Activated T-cell treated with anti-CD3 and anti-CD28 coated beads, Interleukin-2, amount 50 U/mL, for 24 hours (primary cell): ENCODE measurements at places on chromosomes 7 and 10.

GRCh38 chr10:46520941-46521340 lies 35.5 kb downstream of the GPRIN2 start:
- no peak overlapping the region for H3K27ac ChIP-seq
- no peaks in the 10 kb centered on the region for H3K36me3 ChIP-seq
- no peak overlapping the region for H3K4me3 ChIP-seq

GRCh38 chr7:64873517-64873916 lies 29.6 kb upstream of the ZNF273 start:
- H3K4me1 ChIP-seq = peaks cover 10% of the 10 kb centered on the region
- no peak for DNase-seq

- no peak overlapping the region for H3K4me3 ChIP-seq
- no peak overlapping the region for H3K27ac ChIP-seq
- H3K4me1 ChIP-seq = no peaks in the 10 kb centered on the region
- no peaks in the 10 kb centered on the region for H3K36me3 ChIP-seq
These were observed 585.8 kb downstream of the LRMDA start for GRCh38 chr10:76017026-76017732.

DNA sequence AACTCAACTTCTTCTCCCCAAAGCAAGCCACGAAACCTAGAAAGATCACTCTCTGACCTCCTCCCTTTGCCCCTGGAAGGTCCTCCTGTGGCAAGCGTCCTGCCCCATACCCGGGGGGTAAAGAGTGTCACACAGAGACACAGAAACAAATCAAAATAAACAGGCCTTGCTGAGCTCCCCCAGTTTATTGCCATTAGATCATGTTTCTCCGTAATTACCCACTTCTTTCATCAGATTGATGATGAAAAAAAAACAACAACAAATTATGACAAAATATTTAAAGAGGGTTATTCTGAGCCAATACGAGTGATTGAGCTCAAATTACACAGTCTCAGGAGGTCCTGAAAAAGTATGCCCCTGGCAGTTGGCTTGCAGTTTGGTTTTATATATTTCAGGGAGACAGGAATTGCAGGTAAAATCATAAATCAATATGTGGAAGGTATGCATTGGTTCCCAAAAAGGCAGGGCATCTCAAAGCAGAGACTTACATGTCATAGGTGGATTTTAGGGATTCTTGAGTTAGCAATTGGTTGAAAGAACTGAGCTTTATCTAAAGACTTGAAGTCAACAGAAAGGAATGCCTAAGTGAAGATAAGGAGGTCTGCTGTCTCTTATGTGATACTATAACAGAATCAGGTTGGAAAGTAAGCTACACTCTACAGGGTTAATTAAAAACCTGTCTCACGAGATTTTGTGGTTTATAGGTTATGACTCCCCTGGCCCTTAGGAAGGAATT lies 86.2 kb downstream of the APBB1IP start:
- H3K4me1 ChIP-seq = peaks cover 44% of the 10 kb centered on the region
- H3K36me3 ChIP-seq = peaks cover 83% of the 10 kb centered on the region
- peak overlapping the region; percentile 26 for H3K27ac ChIP-seq
- H3K4me3 ChIP-seq = no peak overlapping the region

DNA sequence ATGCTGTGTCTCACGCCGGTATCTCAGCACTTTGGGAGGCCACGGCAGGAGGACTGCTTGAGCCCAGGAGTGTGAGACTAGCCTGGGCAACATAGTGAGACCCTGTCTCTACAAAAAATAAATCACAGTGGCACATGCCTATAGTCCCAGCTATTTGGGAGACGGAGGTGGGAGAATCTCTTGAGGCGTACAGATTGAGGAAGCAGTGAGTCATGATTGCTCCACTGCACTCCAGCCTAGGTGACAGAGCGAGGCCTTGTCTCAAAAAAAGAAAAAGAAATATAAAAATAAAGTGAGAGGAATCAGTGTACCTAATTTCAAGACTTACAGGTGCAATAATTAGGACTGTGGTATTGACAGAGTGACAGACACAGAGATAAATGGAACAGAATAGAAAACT lies 23.9 kb downstream of the SLC25A40 start:
- H3K4me1 ChIP-seq = peaks cover 12% of the 10 kb centered on the region
- no peak overlapping the region for H3K27ac ChIP-seq
- H3K36me3 ChIP-seq = peaks cover 75% of the 10 kb centered on the region

DNA sequence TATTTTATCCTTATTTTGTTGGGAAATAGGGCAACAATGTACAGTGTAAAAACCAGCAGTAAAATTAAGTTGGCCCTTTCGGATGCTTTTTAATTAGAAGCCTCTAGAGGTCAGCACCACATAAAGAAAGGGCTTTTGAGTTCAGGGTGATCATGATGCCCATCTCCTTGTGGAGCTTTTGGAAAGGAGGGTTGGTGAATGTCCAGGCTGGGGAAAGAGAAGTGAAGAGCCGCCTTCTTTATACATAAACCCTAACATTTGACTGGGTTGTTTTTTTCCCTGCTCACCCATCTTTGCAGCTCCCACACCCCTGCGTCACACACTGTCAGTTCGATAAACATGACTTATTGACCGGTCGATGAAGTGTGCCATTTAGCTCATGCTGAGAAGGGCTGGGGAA lies 29.8 kb downstream of the MTURN start:
- H3K4me3 ChIP-seq = no peak overlapping the region
- H3K4me1 ChIP-seq = peaks cover 40% of the 10 kb centered on the region
- no peaks in the 10 kb centered on the region for H3K36me3 ChIP-seq

DNA sequence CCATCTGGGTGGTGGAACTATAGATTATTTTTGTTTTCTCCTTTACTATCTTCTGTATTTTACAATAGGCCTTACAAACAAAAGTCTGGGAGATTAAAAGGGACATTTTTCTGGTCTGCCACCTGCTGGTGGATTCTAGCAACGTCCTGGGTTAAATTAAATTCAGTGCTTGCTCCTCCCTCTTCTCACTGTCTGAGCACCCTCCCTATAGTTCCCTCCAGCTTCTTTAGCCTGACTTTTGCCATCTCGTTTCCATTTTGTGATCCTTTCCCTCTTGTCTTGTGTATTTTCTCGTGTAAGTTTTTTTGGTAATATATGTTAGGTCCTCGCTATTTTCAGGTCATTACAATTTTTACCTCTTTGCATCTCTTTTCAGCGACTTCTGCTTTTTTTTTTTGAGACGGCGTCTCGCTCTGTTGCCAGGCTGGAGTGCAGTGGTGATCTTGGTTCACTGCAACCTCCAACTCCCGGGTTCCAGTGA lies 16.1 kb downstream of the ANKRD16 start:
- peaks cover 43% of the 10 kb centered on the region for H3K36me3 ChIP-seq
- peak overlapping the region; percentile 6 for H3K4me3 ChIP-seq
- H3K27me3 ChIP-seq = no peaks in the 10 kb centered on the region
- H3K4me1 ChIP-seq = peaks cover 5% of the 10 kb centered on the region

GRCh38 chr10:33459602-33460001 lies 125.1 kb upstream of the NRP1 start:
- no peaks in the 10 kb centered on the region for H3K36me3 ChIP-seq
- no peak for DNase-seq
- no peak overlapping the region for H3K4me3 ChIP-seq
- peaks cover 2% of the 10 kb centered on the region for H3K27me3 ChIP-seq
- no peak overlapping the region for H3K27ac ChIP-seq

- no peaks in the 10 kb centered on the region for H3K27me3 ChIP-seq
- no peaks in the 10 kb centered on the region for H3K36me3 ChIP-seq
- no peak overlapping the region for H3K27ac ChIP-seq
- no peak for DNase-seq
These were observed 225.2 kb downstream of the ZWINT start for GRCh38 chr10:56135828-56136227.

DNA sequence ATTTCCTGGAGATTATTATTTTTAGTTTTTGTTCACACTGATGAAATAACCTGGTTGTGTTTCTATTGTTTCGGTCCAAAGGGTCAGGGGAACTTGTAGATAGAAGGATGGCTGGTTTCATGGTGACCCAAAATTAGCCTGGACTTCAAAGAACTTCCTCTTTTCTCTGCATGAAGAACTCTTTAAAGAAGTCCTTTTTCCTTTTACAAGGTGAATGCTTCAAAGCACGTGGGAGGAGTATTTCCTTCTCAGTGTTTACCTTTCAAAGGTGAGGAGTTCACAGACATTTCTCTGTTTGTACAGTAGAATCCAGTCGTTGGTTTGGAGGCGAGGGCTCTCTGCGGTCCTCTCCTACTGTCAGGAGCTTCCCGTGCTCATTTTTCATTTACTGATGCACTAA lies 561.7 kb downstream of the GATA3 start:
- H3K4me3 ChIP-seq = no peak overlapping the region
- no peaks in the 10 kb centered on the region for H3K36me3 ChIP-seq
- H3K27me3 ChIP-seq = peaks cover 13% of the 10 kb centered on the region
- DNase-seq = no peak
- peaks cover 11% of the 10 kb centered on the region for H3K4me1 ChIP-seq

GRCh38 chr10:97540669-97541500 lies 31.7 kb upstream of the ANKRD2 start:
- DNase-seq = no peak
- no peak overlapping the region for H3K27ac ChIP-seq
- no peaks in the 10 kb centered on the region for H3K27me3 ChIP-seq
- no peaks in the 10 kb centered on the region for H3K36me3 ChIP-seq
- peaks cover 26% of the 10 kb centered on the region for H3K4me1 ChIP-seq
- H3K4me3 ChIP-seq = no peak overlapping the region
